ENCODE measurements at places on chromosomes 4 and X.

GRCh38 chrX:138298268-138298667 is 413.2 kb downstream of the FGF13 start:
- DNase-seq: no peak

DNA sequence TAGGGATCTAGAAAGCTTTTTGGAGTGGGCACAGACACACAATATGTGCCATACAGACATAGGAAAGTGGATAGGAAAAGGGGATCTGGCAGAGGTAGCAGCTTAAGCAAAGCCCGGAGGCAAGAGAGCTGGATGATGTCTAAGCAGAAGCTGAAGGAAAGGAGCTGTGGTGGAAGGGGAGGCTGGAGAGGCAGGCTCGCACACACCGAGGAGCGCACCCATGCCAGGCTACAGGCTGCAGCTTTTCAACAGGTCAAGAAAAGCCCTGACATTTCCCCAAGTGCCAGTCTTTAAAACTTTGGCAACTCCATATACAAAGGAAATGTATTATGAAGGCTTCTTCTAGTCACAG is 67.4 kb downstream of the SOWAHB start:
- DNase-seq: no peak

DNA sequence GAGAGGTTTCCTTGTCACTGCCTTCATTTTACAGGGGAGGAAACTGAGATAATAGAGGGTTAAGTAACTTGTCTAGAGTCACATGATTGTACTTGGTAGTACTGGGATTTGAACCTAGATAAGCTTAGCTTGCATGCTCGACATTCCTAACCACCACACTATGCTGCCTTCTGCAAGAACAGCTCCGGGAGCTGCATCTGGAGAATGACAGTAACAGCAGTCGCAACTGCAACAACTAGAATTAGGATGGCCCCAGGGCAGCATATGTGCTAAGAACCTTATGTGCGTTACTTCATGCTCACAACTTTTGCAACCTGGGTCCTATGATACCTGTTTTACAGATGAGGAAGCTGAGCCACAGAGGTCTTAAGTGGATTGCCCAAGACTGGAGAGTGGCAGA is 89.5 kb upstream of the LCORL start:
- no peak for DNase-seq

GRCh38 chrX:138711399-138712347 is at the start of gene FGF13:
FGF13 (minus strand) TSS chrX:138711717; CDS start chrX:138711003, 714 bp downstream.
- DNase-seq: peak; percentile 68

DNA sequence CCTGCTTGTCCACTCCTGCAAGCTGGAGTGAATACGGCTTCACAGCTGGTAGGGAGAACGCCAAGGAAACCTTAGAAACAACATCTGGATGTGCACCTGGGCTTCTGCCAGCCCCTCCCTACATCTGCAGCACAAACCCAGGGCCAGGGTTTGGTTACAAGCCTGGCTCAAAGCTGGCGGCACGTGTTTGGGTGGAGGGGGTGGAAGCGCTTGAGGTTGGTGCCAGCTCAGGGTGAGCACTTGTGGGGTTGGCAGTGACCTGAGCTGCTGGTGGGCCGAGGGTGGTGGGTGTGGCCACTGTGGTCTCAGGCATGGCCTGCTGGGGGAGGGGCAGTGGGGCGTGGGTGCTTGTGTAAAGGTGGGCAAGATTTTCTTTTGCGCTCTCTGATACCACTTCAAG is 15.6 kb downstream of the ELF4 start:
- DNase-seq: no peak
